ENCODE measurements at places on chromosomes 3 and 15.

- DNase-seq = no peak
Observed at GRCh38 chr3:151814588-151814987, 672 bp downstream of the AADAC start.

DNA sequence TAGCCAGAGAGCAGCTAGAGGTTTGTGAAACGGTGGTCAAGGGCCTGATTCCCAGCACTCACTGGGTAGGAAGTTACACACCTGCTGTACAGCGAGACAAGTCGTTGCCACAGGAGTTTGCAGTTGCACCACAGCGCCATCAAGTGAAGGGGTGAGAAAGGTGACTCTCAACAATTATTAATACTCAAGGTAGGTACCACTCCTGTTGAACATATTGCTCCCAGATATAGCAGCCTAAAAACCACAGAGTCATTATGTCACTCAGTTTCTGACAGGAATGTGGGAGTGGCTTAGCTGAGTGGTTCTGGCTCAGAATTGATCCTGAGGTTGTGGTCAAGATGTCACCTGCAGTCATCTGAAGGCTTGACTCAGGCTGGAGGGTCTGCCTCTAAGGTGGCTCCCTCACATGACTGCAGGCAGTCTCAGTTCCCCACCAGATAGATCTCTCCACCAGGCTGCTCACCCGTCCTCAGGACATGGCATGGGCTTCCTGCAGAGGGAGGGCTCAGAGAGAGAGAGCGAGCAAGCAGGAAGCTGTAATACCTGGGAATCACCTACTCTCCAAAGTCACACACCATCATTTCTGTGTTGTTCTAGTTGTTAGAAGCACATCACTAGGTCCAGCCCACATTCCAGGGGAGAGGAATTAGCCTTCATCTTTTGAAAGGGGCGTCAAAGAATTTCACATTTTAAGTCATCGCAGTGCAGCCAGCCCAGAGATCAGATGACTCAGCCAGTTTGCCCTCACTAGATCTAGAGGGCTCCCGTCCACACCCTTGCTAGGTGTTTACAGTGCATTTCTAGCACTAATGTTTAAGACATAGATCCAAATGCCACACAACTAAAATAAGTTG, 17.0 kb upstream of the ANO10 start:
- DNase-seq = no peak

DNA sequence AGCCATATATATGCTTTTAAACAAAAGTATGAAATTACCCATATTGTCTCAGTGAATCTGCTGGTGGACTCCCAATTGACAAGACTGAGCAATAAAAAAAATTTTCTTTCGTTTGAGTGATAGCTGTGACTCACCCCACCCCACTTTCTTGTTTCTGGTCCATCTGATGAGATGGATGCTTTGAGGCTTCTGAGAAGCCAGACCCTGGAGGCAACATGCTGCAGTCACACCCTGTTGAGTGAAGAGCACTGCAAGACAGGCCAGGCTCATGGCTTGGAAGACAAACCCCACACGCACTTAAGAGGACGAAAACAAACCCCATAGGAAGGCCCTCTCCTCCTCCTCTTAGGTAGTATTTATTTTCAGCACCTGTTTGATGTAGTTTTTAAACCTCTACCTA, 276.0 kb upstream of the TTC14 start:
- DNase-seq = no peak

- DNase-seq = no peak
Observed at GRCh38 chr3:13069495-13069894, 3.7 kb downstream of the IQSEC1 start.

DNA sequence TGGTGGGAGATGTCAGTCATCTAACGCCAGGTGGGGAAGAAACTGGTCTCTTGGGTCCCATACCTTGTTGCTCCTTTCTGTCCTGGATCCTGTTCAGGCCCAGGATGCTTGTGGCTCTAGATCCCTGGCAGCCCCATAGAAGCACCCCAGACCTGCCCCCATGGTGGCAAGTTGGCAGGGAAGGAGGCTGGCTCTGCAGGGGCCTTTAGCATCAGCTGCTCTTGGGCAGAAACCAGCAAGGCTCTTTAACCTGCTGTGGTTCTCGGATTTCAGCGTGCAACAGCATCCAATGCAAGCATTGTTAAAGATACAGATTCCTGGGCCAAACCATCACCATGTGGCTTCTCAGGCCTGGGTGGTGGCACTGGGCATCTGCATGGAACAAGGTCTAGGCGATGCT, 75.8 kb downstream of the SNRK start:
- DNase-seq = no peak

DNA sequence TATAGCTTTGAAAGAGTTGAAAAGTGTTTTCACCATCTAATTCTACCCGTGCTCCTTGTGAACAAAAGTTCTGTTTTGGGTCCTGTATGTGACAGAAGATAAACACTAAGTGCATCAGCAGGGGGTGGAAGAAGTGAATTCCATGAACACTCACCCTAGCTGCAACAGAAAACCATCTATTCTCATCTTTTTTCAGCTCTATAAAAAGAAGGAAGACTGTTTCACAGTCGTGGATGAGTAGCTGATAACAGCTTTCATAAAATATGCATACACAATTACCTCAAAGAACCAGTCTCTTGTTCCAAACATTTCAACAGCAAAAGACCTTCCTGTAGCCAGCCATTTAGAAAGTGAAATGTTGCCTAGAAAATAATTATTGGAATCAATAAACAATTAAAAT, 281.7 kb upstream of the RASGRP1 start:
- no peak for DNase-seq

DNA sequence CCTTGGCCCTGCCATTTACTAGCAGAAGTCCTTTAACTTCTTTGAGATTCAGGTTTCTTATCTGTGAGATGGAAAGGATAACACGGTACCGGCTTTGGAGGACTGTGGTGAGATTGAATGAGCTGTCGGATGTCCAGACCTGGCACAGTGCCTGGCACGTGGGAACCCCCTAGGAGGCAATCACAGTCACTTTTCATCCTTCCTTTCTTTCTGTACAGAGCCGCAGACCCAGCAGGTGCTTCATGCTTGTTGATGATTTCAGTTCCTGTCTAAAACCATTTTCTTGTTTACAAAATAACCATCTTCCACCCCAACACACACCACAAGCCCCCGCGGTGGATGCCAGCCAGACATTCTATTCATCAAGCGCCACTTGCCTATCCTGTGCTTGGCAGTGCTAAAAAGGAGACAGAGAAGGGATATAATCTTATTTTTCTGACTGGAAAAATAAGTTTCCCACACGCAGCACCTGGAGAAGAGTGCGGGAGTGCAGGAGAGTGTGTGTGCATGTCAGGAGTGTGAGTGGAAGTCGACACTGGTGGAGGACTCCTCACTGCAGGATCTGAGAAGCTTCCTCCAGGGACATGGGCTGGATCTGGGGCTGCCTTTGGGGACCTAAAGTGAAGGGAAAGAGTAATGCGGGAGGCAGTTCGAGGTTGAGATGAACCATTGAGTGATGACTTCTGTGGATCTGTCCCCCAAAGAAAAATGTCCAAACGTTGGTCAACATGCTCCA, 85.7 kb downstream of the ST6GAL1 start:
- DNase-seq = no peak

DNA sequence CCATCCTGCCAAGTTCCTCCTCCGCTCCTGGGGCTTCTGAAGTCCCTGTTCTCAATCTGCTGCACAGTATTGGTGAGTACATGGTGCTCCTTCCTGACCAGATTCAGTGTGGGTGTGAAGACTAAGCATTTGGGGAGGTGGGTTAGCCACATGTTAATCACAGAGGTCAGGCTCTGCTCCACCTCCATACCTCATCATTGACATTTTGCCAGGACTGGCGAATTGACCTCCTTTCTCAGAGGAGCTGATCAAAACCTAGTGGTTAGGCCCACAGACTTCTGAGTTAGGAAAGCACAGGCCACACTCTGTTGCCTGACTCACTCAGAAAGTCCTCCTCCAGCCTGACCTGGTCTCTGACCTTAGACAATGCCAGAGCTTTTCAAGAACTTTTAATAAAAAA, 8.4 kb upstream of the RPS17 start:
- DNase-seq = no peak

GRCh38 chr3:81395739-81396513, 365.5 kb downstream of the GBE1 start:
- DNase-seq = no peak

- DNase-seq = no peak
Observed at GRCh38 chr3:112721231-112721630, 80.3 kb upstream of the CCDC80 start.

- no peak for DNase-seq
Observed at GRCh38 chr3:105177576-105177975, 189.1 kb upstream of the ALCAM start.

GRCh38 chr15:35003928-35004327, 15.8 kb upstream of the ZNF770 start:
- DNase-seq = no peak

- no peak for DNase-seq
Observed at GRCh38 chr3:186985661-186986364, 55.5 kb downstream of the ST6GAL1 start.

- no peak for DNase-seq
Observed at GRCh38 chr3:108834551-108834950, 12.0 kb downstream of the TRAT1 start.

DNA sequence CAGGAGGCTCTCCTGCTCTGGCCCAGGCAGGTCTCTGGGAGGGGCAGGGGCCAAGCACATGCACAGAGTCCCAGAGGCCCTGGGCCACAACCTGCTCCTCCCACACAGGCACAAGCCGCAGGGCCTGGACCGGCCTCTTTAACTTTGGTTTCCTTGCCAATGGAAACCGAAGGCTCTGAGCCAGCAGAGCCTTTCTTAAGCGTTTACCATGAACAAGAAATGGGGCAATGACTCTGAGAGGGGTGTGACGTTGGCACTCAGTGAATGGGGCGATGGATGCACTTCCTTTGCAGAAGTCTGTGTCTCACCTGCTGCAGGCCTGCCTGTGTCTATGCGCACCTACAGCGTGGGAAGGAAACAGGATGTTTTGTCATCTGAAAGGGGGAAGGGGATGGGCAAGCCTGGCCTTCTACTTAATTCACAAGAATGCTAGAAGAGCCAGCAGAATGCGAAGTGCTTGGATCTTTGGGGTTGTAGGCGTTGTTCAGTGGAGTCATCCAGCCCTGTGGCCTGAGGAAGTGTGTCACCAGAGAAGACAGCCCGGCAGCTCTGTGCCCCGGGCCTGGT, 41.8 kb downstream of the IFT122 start:
- DNase-seq = no peak

DNA sequence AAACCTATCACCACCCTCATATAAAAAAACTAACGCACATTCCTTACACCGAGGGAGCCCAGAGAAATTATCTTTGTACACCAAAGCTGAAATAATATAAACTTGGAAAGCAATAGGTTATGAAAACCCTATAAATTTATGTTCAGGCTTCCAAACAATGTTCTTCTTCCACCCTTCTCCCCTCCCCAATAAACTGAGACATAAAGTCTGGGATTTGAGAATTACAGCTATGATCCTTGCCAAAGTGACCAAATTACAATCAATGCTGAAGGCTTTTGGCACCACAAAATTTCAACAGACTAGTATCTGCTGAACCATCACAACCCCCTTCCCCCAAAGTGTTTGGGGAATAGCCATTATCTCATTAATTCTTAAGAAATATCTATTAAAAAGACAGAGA, 237.8 kb downstream of the FMN1 start:
- DNase-seq = no peak

- no peak for DNase-seq
Observed at GRCh38 chr3:55615039-55615693, 128.1 kb upstream of the WNT5A start.

DNA sequence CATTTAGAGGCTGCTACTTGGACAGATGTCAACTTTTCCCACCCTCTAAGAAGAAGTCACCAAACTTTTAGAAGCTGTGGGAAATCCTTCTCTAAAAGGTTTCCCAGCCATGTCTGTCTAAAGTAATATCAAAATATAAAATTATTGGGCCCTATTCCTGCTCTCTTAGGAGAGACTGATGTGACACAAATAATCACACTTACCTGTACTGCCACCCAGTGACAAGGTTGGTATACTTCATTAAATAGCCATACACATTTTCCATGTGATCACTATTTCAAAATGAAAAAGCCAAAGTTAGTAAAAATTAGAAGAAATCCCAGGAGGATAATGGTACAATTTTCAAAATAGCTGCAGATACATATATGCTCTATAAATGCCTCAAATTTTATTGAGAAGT, 12.6 kb downstream of the OSBPL11 start:
- DNase-seq = no peak

- no peak for DNase-seq
Observed at GRCh38 chr3:131561511-131561910, 58.7 kb upstream of the MRPL3 start.

DNA sequence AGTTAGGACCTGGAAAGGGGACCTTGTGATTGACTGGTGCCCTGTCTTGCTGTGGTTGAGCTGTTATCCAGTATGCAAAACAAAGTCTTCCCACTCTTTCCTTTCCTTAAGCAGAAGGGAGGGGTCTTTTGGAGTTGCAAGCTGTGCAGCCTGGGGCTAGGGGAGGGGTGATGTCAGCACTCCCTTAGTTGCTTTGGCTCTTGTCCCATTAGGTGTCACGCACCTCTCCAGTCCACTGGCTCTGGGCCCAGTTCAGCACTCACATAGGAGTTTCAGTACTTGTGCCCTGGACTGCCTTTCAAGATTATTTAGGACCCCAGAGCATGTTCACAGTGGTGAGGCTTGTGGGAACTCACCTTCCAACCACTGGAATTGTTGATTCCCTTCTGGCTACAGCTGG, 238.5 kb downstream of the DOCK3 start:
- DNase-seq = no peak

DNA sequence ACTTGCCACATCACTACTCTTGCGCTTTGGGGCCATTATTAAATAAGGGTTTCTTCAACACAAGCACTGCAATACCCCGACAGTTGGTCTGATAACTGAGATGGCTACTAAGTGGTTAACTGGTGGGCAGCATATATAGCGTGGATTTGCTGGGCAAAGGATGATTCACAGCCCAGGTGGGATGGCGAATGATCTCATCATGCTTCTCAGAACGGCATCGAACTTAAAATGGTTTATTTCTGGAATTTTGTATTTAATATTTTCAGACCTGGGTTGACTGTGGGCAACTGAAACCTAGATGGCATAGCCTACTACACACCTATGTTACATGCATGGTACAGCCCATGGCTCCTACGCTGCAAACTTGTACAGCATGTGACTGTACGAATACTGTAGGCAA, 26.8 kb upstream of the TKT start:
- DNase-seq = no peak

GRCh38 chr3:72227486-72228070, 442.6 kb upstream of the PROK2 start:
- no peak for DNase-seq

- no peak for DNase-seq
Observed at GRCh38 chr3:41000471-41000870, 198.8 kb upstream of the CTNNB1 start.

DNA sequence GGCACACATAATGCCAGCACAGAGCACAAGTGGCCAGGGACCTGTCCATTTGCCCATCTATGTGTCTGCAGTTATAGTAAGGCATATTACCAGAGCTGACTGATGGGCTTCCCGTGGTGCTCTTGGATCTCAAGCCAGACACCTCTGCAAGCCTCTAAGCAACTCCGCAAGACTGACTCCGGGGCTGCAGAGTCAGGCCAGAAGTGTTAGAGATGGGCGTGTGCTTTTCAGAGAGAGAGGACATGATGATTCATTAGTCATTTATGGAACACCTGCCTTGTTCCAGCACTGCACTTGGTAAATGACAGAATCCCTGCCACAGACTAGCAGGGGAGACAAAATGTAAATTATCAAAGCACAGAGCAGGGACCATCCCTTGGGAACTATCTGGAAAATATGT, 559.0 kb downstream of the PDCD6IP start:
- DNase-seq = no peak

All from effector CD8-positive, alpha-beta T cell (primary cell).